ENCODE measurements at places on chromosomes 12 and 14.

GRCh38 chr12:130476451-130477135, 138.9 kb downstream of the PIWIL1 start:
- DNase-seq = no peak

DNA sequence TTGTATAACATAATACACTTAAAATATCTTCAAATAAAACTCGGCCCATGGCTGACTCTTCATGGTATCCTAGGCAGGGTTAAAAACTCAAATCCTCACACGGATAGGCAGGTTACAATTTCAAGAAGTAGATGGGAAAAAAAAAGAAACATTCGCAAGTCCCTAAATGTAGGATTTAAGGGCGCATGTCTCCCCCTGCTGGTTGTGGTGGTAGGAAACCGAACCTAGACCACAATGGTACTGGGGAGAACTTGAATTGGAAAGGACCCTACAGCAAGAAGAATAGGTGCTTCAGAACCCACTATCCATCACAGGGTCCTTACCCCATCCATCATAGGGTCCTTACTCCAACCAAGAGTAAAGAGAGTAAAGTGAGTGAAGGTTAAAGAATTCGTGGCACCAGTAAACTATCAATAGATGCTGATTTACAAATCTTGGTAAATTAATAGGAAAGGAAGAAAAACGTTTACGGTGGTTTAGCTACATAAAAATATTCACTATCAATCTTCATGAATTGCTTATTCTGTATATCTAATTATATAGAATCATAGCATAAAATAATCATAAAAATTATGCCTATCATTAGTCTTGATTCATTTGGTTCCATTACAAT, 3.3 kb upstream of the CIPC start:
- DNase-seq = peak; percentile 60

DNA sequence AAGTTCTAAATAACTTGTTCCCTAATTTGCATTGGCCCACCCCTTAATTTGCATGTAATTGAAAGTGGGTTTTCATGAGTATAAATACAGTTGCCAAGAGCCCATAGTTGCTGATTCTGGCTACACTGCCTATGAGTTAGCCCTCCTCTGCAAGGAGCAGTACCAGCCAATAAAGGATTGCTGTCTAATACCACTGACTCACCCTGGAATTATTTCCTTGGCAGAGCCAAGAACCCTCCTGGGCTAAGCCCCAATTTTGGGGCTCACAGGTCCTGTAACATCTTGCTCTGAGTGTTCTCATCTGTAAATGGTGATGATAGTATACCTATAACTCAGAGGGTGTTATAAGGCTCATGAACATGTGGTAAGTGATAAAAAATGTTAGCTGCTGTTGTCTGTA, 6.8 kb downstream of the TTC8 start:
- DNase-seq = no peak

DNA sequence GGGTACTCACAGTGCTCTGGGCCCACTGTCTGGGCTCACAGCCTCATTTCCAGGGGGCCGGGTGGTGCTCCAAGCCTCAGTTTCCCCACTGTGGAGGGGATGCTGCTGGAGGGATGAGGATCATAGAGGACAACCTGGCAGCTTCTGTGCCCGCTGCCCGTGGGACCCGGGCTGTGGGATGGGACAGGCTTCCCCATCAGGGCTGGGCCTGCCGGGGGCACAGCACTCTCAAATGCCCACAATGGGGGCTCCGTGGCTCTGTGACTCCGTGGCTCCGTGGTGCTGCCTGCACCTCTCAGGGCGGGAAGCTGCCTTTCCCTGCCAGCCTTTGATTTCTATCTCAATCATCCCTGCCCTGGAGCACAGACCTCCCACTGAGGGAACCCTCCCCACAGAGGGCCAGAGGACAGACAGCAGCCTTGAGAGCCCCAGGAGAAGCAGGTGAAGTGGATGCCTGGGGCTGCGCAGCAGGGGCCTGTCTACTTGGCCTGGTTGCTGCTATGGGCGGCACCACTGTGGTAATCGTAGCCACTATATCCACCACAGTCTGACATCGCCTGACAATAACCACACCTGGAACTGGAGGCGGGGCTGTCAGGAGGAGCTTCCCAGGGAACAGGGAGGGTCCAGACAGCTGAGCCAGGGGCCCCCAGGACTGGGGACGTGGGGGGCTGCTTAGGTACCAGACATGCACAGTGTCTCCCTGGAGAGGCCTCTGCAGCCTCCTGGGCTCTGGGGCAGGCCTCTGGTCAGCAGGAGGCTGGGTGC, 375.9 kb downstream of the TMEM121 start:
- DNase-seq = no peak

DNA sequence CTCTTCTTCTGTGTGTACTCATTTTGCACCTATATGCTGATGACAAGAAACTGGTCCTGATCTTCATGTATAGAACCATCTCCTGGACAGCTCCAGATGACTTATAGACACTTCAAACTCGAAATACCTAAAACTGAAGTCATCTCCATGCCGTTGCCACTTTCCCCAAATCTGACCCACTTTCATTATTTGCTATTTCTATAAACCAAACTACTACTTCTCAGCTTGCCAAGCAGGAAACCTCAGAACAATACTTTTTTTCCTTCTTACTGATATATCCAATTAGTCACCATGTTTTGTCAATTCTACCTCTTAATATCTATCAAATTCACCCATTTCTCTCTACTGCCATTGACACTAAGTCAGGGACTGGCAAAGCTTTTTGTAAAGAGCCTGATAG, 14.8 kb downstream of the SGPP1 start:
- DNase-seq = no peak

- DNase-seq = no peak
Observed at GRCh38 chr12:124457287-124458219, 109.9 kb downstream of the NCOR2 start.

- no peak for DNase-seq
Observed at GRCh38 chr14:51776102-51776894, 84.1 kb upstream of the GNG2 start.

DNA sequence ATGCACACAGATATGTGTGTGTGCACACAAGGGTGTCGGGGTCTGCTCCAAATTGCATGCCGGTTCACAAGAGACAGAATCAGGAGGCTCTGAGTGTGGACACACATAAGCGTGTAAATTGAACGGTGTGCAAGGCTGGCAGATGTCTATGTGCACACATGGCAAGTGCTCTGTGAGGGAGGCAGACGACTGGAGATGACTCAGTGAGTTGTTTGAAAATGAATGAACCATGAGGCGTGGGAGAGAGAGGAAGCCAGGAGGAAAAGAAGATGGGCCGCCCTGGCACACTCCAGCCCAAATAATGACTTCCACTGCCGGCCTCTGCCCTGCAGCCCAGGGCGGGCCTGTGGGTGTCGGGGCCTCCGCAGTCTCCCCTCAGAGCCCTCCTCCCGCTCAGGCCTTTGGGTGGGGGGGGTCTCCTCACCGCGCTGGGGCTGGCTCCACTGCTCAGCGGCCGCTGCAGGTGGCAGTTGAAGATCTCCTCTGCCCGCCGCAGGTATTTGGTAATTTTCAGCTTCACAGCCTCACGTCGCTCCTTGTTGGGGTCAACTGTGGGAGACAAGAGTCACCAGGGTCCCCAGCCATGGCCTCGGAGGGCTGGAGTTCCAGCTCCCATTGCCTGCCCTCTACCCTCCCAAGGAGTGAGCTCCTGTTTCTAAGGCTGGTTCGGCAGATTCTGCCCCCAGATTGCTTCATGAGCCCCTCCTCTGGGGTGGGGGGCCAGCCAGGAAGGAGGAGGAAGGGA, 3.5 kb downstream of the RPS6KL1 start:
- DNase-seq = no peak

DNA sequence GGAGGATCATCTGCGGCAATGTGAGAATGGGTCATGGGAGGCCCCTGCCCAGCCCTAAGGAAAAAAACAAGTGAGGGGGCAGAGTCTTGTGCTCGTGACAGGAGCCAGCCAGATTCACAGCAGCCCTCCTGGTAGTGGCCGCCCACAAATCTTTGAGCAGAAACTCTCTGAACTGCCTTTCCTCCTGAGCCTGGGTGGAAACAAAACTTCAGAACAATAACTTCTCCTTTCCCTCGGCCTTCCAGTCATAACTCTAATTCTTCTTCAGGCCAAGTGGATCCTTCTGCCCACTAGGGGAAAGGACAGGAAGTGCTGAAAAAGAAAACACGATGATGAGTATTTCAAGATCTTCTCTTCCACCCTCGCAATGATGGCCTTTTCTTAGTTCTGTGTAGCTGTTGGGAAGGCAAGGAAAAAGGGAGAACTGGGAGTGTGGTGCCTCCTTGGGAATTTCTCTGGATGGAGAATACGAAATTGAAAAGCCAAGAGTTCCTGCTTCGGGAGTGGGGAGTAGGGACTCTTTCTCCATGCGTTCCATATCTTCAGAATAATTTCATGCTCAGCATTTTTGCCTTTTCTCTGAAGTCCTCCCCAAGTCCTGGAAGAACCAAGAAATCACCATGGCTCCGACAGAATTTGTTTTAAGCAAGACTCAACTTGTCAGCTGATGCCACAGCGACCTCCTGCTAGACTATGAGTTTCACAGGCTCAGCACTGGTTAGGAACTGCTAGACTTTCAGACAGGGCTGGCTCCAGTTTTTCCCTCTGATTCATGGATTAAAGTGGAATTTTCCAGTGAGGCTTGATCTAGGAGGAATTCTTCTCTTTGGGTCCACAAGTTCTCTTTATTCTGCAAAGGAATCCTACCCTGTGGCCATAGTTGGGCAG, 188.9 kb downstream of the CAND1 start:
- no peak for DNase-seq

GRCh38 chr12:92044435-92044834, 101.2 kb downstream of the BTG1 start:
- no peak for DNase-seq
